CD8-positive, alpha-beta memory T cell (primary cell): ENCODE measurements at places on chromosomes 12 and 14.

- DNase-seq, result no peak
- H3K36me3 ChIP-seq, result no peaks in the 10 kb centered on the region
- no peaks in the 10 kb centered on the region for H3K27me3 ChIP-seq
- no peaks in the 10 kb centered on the region for H3K4me1 ChIP-seq
- H3K4me3 ChIP-seq, result no peak overlapping the region
- no peak overlapping the region for H3K27ac ChIP-seq
Observed at GRCh38 chr14:45679853-45680252, 426.9 kb upstream of the MIS18BP1 start.

DNA sequence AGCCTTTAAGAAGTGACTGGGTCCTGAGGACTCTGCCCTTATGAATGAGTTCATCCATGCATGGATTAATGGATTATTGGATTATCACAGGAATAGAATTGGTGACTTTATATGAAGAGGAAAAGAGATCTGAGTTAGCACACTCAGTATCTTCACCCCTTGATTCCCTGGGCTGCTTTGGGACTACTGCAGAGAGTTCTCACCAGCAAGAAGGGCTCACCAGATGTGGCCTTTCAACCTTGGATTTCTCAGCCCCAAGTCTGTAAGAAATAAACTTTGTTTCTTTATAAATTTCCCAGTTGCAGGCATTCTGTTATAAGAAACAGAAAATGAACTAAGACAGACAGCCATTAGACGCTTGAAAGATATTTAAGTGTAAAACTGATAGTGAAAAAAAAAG lies 509.2 kb downstream of the FLRT2 start:
- H3K36me3 ChIP-seq, result no peaks in the 10 kb centered on the region
- H3K4me3 ChIP-seq, result no peak overlapping the region
- no peak for DNase-seq
- no peaks in the 10 kb centered on the region for H3K27me3 ChIP-seq
- H3K27ac ChIP-seq, result no peak overlapping the region

DNA sequence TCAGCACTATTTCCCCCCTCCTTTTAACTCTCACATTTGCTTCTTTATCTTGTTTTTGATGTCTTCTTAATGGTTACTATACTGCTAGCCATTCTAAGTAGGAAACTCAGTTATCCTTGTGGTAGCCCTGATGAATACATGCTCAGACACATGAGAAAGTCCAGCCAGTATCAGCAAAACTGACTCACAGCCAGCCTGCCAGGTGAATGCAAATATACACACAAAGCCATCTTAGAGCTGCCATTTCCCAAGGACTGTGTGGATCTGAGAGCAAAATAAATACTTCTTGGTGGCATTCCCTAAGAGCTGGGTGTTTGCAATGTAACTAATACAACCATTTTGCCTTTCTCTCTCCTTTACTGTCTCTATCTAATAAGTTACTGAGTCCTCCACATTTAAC lies 455.2 kb downstream of the CCER1 start:
- no peaks in the 10 kb centered on the region for H3K36me3 ChIP-seq
- no peak for DNase-seq
- no peaks in the 10 kb centered on the region for H3K4me1 ChIP-seq
- H3K27me3 ChIP-seq, result no peaks in the 10 kb centered on the region
- H3K27ac ChIP-seq, result no peak overlapping the region

- H3K27me3 ChIP-seq, result no peaks in the 10 kb centered on the region
- H3K27ac ChIP-seq, result no peak overlapping the region
- H3K4me1 ChIP-seq, result no peaks in the 10 kb centered on the region
- no peak overlapping the region for H3K4me3 ChIP-seq
- H3K36me3 ChIP-seq, result peaks cover 19% of the 10 kb centered on the region
- DNase-seq, result no peak
Observed at GRCh38 chr12:29365091-29365490, 15.9 kb downstream of the ERGIC2 start.

DNA sequence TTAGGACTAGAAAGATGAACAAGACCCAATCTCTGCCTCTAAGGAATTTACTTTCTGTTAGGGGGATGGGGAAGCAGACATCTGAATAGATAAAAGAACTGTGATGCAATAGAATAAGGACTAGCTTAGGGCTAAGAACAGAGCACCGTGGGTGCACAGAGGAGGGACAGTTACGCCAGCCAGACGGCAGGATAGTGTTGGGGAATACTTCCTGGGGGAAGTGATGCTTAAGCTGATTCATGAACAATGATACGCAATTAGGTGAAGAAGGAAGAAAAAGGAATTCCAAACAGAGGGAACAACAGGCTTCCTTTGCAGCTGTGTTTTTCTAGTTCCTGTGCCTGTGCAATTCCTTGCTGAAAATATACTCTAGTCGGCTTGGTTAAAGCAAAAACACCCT lies 501.1 kb downstream of the APAF1 start:
- DNase-seq, result no peak
- H3K4me1 ChIP-seq, result no peaks in the 10 kb centered on the region
- H3K27me3 ChIP-seq, result no peaks in the 10 kb centered on the region
- no peak overlapping the region for H3K27ac ChIP-seq
- no peaks in the 10 kb centered on the region for H3K36me3 ChIP-seq
- no peak overlapping the region for H3K4me3 ChIP-seq

- no peaks in the 10 kb centered on the region for H3K4me1 ChIP-seq
- H3K36me3 ChIP-seq, result peaks cover 31% of the 10 kb centered on the region
- no peak overlapping the region for H3K27ac ChIP-seq
- H3K4me3 ChIP-seq, result no peak overlapping the region
- H3K27me3 ChIP-seq, result no peaks in the 10 kb centered on the region
Observed at GRCh38 chr12:95259368-95259767, 41.8 kb downstream of the VEZT start.

GRCh38 chr12:105935106-105935505 lies 203.6 kb downstream of the NUAK1 start:
- H3K27ac ChIP-seq, result no peak overlapping the region
- no peaks in the 10 kb centered on the region for H3K27me3 ChIP-seq
- no peaks in the 10 kb centered on the region for H3K36me3 ChIP-seq
- no peak for DNase-seq
- H3K4me1 ChIP-seq, result no peaks in the 10 kb centered on the region

DNA sequence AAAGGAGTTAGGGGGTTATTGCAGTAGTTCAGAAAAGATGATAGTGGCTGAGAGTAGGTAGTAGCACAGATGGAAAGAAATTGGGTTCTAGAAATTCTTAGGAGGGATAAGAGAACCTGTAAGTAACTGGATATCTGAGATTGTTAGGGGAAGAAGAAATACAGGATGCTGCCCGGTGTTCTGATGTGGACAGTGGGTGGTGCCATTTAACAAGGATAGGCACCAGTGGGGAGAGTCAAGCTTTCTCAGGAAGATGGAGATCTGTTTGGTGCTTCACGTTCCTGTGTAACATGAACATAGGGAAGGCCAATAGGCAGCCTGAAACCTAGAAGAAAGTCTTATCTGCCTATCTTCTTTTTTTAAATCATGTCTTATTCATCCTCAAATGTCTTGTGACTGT lies 245.9 kb downstream of the NPAS3 start:
- no peaks in the 10 kb centered on the region for H3K36me3 ChIP-seq
- no peak overlapping the region for H3K4me3 ChIP-seq
- H3K27ac ChIP-seq, result no peak overlapping the region
- H3K27me3 ChIP-seq, result no peaks in the 10 kb centered on the region
- H3K4me1 ChIP-seq, result no peaks in the 10 kb centered on the region

GRCh38 chr12:23704992-23705943 lies 244.2 kb downstream of the SOX5 start:
- no peaks in the 10 kb centered on the region for H3K4me1 ChIP-seq
- H3K4me3 ChIP-seq, result no peak overlapping the region
- no peaks in the 10 kb centered on the region for H3K36me3 ChIP-seq
- H3K27ac ChIP-seq, result no peak overlapping the region

DNA sequence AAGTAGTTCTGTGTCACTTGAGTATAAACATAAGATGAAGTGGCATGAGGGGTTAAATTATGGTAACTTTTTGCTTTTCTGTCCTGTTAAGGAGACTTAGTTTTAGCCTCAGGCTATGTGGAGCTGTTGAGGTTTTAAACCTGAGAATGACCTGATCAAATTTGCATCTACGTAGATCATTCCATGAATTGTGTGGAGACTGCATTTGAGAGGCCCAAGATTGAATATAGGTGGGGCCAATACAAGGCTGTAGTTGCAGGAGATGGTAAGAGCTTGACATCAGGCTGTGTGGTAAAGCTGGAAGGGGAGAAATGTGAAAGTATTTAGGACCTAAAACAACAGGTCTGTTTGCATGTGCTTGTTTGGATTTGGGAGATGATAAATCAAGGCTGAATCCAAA lies 249.5 kb downstream of the SLC16A7 start:
- H3K4me3 ChIP-seq, result no peak overlapping the region
- no peaks in the 10 kb centered on the region for H3K27me3 ChIP-seq
- H3K27ac ChIP-seq, result no peak overlapping the region
- H3K36me3 ChIP-seq, result no peaks in the 10 kb centered on the region
- no peak for DNase-seq

DNA sequence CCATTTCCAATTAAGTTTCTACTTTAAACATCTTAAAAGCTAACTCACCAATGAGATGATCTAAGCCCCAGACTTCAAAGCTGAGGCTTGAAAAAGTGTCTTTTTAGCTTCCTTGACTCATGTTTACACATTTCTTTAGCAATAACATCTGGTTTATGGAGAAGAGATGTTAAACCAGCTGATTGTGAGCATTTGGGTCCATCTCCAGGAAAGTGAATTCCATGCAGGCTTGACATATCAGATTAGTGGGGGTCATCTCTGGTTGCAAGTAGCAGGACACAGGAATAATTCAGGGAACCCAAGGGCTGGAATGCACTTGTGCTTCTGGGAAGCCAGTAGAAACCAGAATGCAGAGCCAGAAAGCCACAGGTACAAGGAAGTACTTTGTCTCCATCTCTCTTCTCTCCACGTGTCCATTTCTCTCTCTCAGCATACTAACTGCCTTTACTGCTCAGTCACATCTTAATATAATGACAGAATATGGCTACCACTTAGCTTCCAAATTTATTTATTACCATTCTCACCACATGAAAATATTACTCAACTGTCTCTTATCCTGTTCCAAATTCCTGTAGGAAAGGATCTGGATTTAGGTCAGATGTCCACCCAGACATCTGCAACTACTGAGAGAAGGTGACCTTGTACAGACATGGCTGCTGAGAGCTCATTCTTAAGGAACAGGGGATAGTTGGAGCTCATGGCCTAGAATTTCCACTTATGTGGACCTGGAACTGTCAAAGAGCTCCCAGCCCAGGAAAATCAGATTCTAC lies 104.4 kb downstream of the SCN8A start:
- H3K27ac ChIP-seq, result no peak overlapping the region
- no peak for DNase-seq
- H3K36me3 ChIP-seq, result no peaks in the 10 kb centered on the region
- H3K27me3 ChIP-seq, result no peaks in the 10 kb centered on the region
- H3K4me3 ChIP-seq, result no peak overlapping the region

GRCh38 chr12:11759494-11759878 lies 110.0 kb downstream of the ETV6 start:
- H3K4me3 ChIP-seq, result no peak overlapping the region
- H3K36me3 ChIP-seq, result no peaks in the 10 kb centered on the region
- DNase-seq, result no peak
- H3K27me3 ChIP-seq, result no peaks in the 10 kb centered on the region

- H3K27me3 ChIP-seq, result no peaks in the 10 kb centered on the region
- no peaks in the 10 kb centered on the region for H3K4me1 ChIP-seq
- H3K27ac ChIP-seq, result no peak overlapping the region
- H3K4me3 ChIP-seq, result no peak overlapping the region
- no peak for DNase-seq
Observed at GRCh38 chr12:6476489-6476888, 6.0 kb upstream of the VAMP1 start.

DNA sequence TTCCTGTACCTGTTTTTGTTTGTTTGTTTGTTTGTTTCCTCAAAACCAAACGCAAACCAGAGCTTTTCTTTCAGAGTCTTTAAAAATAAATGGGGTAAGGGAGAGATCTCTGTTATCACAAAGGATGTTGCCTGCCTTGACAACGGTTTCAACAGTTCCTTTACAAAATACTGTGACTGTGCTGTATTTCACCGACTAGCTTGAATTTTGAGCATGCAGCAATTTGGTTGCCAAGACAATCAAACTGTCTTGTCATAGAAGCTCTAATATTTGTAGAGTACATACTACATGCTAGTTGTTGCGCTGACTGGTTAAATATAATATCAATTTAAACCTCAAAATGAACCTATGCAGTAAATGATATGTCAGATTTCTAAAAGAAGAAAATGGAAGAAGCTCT lies 22.4 kb upstream of the TCP11L2 start:
- H3K36me3 ChIP-seq, result no peaks in the 10 kb centered on the region
- no peaks in the 10 kb centered on the region for H3K27me3 ChIP-seq
- H3K27ac ChIP-seq, result no peak overlapping the region
- no peaks in the 10 kb centered on the region for H3K4me1 ChIP-seq

DNA sequence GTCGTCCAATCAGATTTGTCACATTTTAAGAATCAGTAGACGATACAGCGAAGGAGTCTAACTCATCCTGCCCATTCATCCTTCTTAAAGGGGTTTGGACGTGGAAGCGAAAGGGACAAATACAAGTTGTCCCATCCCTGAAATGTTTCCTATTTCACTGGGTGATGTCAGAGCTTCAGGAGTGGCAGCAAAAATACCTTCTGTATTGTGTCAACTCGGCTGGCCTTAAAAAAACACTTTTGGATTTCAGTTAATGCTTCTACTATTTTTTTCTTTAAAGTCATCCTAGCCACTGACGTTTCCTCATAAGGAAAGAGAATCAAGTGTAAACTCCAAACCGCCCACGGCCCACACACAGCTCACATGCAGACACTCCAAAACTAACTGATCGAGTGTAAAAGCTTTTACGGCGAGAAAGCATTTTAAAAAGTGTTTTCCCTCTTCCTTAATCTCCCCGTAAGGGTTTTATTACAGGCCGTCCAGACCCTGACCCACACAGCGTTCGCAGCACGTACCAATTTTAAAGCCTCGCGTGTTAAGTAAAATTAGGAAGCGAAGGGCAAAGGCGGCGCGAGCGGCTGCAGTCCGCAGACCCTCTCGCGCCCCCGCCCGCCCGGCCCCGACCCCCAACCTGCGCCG lies 593 bp downstream of the CFL2 start:
- no peaks in the 10 kb centered on the region for H3K36me3 ChIP-seq
- no peak for DNase-seq
- peak overlapping the region; percentile 55 for H3K27ac ChIP-seq
- no peaks in the 10 kb centered on the region for H3K27me3 ChIP-seq
- H3K4me1 ChIP-seq, result peaks cover 6% of the 10 kb centered on the region

DNA sequence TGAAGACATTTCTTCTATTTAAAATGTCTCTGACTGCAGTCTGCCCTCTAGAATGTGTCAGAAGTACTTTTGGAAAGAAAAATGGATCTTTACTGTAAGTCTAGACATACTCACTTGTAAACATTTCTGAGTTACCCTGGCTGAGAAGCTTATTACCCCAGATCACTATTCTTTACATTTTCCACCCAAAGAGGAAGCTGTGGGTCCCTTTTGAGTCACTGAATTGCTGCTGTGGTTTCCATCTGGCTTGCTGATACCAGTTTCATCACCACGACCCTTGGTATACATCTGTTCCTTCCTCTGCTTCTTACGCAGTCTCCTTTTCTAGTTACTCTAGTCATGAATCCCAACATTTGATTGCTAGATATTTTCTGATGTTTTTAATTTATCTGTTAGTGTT lies 20.2 kb upstream of the CLEC4D start:
- peaks cover 12% of the 10 kb centered on the region for H3K4me1 ChIP-seq
- no peaks in the 10 kb centered on the region for H3K27me3 ChIP-seq
- peak; percentile 54 for DNase-seq
- no peaks in the 10 kb centered on the region for H3K36me3 ChIP-seq
- no peak overlapping the region for H3K27ac ChIP-seq
